ENCODE measurements at places on chromosomes 11 and 22.

GRCh38 chr11:3614742-3615171, 27.0 kb downstream of the ART5 start:
- peak; percentile 43 for DNase-seq

DNA sequence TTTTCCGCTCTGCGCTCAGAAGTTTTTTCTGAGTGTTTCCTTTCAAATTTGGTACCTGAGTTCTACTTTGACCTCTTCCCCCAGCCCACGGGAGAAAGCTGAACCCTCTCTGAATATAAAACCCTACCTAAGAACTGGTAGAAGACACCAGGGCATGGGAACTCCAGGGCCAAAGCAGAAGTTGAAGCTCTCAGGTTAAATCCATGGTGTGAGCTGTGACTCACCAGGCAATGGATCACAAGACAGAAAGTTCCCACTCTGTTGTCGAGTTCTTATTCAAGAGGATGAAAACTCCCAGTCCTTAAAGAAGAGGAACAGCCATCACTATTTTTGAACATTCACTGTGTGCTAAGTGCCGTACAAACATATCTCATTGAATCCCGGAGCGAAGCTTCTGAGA, 8.9 kb downstream of the TMEM218 start:
- no peak for DNase-seq

DNA sequence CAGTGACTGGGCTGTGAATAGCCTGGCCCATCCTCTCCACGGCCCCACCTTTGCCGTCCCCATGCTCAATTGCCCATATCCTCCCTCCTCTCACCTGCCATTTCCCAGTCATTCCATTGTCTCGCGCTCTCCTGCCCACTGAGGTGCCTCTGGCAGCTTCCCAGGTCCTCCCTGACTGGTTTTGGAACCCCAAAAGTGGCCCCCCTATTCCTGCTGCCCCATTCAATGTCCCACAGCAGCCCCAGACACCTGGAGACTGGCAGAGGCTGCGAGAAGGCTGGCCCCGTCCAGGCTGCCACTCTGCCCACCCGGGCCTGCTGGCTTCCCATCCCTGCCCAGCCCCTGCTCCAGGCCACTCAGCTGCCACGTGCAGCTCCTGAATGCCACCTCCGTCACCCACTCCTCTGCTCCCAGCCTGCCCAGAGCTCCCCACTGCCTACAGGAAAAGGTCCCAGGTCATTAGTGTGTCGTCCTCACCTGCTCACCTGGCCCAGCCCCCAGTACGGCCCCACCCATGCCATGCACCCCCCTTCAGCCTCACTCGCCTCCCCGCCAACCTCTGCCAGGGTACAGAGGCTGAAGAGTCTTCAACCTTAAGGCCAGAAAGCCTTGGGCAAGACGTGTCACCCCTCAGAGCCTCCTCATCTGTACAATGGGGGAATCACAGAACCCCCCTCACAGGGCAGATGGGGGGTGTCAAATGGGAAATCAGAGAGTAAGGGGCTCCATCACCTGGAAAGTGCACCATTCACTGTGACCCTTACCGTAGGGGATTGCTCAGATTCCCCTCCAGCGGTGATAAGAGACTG, 37.5 kb downstream of the KCNJ4 start:
- no peak for DNase-seq

DNA sequence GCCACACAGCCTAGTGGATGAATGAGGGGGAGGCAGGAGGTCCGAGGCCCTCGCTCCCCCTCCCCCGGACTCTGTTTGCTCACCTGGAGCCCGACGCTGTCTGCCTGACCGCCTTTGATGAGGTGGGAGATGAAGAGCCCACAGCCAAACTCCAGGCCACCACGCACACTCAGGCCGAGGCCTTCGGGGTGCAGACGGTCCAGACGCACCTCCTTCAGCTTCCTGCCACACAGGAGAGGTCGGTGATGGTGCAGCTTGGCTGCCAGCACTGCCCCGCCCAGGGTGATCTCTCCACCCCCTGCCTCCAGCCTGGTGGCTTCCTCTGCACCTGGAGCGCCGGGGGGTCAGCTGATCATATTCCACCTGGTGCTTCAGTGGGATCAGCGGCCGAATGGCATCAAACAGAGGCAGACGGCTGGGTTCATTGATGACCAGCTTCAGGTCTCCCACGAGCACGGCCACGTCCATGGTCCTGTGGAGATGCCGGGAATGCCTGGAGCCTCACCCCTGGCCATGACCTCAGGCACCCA, 13.1 kb downstream of the USH1C start:
- no peak for DNase-seq

GRCh38 chr11:108967571-108967970, 302.7 kb downstream of the DDX10 start:
- no peak for DNase-seq

GRCh38 chr11:19389787-19390303, 149.1 kb upstream of the E2F8 start:
- no peak for DNase-seq

GRCh38 chr11:8917157-8917825, 6.3 kb downstream of the AKIP1 start:
- DNase-seq = no peak

All from central memory CD4-positive, alpha-beta T cell (primary cell).